A549 treated with DMSO at 1 μM for 4 hours (cell line): ENCODE measurements at places on chromosomes 5 and 9. TPM values are rescaled to one million over a fixed set of nuclear protein-coding genes. Genes with fewer than 3 reads are reported as not detected.

The C9orf153 gene
- 0.14 to 0.65 TPM (median 0.26 TPM) in 3 of 5 replicates, not detected in the others for total RNA-seq

The FAM221B gene
- not detected in 5 replicates for total RNA-seq

The F2RL1 gene
- 254 to 389 TPM (median 310 TPM) in 5 replicates for total RNA-seq

The NTNG2 gene
- 1.6 to 2.5 TPM (median 2.1 TPM) in 5 replicates for total RNA-seq

The KIF24 gene
- 3.5 to 4.2 TPM (median 3.6 TPM) in 5 replicates for total RNA-seq

The SLC6A19 gene
- not detected in 5 replicates for total RNA-seq

The GRXCR2 gene
- not detected in 5 replicates for total RNA-seq
